ENCODE measurements at places on chromosomes 11 and 22.
A peak's percentile ranks its signal among the peaks of the same experiment; 100 is the strongest.

DNA sequence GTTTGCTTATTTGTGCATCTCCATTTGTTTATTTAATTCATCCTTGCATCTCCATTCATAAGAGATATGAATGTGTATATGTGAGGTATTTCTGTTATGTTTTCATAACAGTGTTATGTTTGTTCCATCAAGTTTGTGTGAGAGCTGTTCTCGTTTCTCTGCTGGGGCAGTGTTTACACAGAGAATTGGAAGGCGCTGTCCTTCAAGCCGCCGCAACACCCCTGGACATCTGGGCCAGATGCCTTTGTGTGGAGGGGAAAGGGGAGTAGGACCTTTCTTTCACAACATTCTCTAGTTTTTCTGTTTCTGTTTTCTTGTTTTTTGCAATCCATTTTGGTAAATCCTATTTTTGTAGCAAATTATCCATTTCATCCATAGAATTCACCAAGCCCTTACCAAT, 7.0 kb upstream of the TM7SF2 start:
- H3K27me3 ChIP-seq = no peaks in the 10 kb centered on the region
- H3K36me3 ChIP-seq = peaks cover 30% of the 10 kb centered on the region
- no peak overlapping the region for H3K4me3 ChIP-seq
- H3K27ac ChIP-seq = no peak overlapping the region
- H3K4me1 ChIP-seq = no peaks in the 10 kb centered on the region

- no peak overlapping the region for H3K4me3 ChIP-seq
- no peak for DNase-seq
- no peak overlapping the region for H3K27ac ChIP-seq
- no peaks in the 10 kb centered on the region for H3K4me1 ChIP-seq
- no peaks in the 10 kb centered on the region for H3K27me3 ChIP-seq
- H3K36me3 ChIP-seq = no peaks in the 10 kb centered on the region
Measured at GRCh38 chr11:21343204-21343603, 673.8 kb downstream of the NELL1 start.

DNA sequence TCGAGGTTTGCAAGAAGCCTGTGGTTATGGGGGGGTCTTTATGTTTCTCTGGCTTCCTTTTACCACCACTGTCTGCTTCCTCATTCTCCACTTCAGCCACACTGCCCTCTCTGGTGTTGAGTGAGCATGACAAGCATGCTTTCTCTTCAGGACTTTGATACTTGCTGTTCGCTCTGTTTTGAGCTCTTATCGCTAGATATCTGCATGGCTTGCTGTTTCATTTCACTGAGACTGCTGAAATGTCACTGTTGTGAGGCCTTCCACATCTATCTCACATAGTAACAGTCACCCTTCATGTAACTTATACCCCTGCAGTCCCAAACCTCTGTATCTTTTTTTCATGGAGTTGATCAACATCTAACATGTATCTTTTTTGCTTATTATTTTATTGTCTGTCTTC, 59.8 kb downstream of the TMEM135 start:
- H3K4me1 ChIP-seq = no peaks in the 10 kb centered on the region
- no peak overlapping the region for H3K27ac ChIP-seq
- H3K4me3 ChIP-seq = no peak overlapping the region
- no peaks in the 10 kb centered on the region for H3K27me3 ChIP-seq
- peaks cover 8% of the 10 kb centered on the region for H3K36me3 ChIP-seq

DNA sequence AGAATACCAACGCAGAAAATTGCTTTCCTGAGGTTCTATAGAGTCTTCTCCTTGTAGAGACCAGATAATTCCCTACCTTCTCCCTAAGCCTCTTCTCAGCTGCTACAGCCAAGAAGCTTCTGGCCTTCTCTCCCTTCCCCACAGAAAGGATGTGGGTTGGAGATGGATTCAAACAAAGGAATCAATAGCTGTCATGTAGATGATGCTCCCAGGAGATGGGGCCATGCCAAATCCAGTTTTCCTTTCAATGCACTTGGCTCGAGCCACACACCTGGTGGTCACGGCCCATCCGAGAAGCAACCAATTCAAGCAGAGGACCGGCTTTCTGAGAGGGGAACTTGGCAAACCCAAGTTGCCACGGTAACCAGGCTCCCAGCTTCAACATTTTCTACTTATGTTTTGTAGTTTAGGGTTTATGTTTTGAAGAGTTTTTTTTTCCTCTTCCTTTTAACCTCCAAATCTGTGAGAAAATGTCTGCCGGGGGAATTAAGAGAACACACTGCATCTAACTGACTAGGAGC, 31.3 kb upstream of the OPCML start:
- no peak overlapping the region for H3K27ac ChIP-seq
- no peaks in the 10 kb centered on the region for H3K27me3 ChIP-seq
- no peaks in the 10 kb centered on the region for H3K36me3 ChIP-seq
- H3K4me1 ChIP-seq = no peaks in the 10 kb centered on the region
- H3K4me3 ChIP-seq = no peak overlapping the region

- no peak for DNase-seq
- H3K4me3 ChIP-seq = no peak overlapping the region
- H3K4me1 ChIP-seq = no peaks in the 10 kb centered on the region
- peaks cover 8% of the 10 kb centered on the region for H3K36me3 ChIP-seq
- no peak overlapping the region for H3K27ac ChIP-seq
Measured at GRCh38 chr11:117239295-117239694, 6.8 kb downstream of the RNF214 start.

DNA sequence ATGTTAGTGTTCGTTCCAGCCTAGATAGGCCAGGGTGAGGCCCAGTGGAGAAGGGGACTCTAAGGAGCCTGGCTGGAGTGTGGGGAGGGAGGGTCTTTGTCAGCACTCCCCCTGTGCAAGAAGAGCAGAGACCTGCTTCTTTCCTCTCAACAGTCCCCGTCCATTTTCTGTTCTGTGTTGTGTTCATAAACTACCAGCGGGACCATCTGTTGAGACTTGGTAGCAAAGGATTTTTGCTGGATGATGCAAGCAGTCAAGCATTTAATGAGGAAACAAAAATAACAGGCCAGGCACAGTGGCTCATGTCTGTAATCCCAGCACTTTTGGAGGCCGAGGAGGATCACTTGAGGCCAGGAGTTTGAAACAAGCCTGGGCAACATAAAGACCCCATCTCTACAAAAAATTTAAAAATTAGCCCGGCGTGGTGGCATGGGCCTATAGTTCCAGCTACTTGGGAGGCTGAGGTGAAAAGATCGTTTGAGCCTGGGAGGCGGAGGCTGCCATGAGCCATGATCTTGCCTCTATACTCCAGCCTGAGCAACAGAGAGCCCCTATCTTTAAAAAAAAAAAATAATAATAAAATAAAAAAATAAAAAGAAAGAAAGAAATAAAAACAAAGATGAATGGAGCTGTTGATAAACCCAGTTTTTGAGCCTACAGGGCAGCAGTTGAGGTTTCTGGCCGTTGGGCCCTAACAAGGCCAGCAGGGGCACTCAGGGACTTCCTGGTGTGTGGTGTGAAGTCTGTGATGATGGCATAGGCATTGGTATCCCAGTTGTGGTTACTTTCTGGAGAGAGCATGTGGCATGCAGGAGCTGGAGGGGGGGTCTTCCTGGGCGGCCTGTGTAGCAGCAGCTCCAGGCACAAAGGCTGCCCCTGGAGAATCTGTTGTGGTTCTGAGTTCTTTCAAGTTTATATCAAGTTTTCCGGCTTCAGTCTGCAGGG, 1.7 kb upstream of the TXNRD2 start:
- H3K4me3 ChIP-seq = no peak overlapping the region
- DNase-seq = no peak
- H3K27ac ChIP-seq = peak overlapping the region; percentile 70
- no peaks in the 10 kb centered on the region for H3K36me3 ChIP-seq
- H3K27me3 ChIP-seq = no peaks in the 10 kb centered on the region

All from effector memory CD4-positive, alpha-beta T cell (primary cell).